CD4-positive, CD25-positive, alpha-beta regulatory T cell (primary cell): ENCODE measurements at places on chromosomes 6 and 20.

DNA sequence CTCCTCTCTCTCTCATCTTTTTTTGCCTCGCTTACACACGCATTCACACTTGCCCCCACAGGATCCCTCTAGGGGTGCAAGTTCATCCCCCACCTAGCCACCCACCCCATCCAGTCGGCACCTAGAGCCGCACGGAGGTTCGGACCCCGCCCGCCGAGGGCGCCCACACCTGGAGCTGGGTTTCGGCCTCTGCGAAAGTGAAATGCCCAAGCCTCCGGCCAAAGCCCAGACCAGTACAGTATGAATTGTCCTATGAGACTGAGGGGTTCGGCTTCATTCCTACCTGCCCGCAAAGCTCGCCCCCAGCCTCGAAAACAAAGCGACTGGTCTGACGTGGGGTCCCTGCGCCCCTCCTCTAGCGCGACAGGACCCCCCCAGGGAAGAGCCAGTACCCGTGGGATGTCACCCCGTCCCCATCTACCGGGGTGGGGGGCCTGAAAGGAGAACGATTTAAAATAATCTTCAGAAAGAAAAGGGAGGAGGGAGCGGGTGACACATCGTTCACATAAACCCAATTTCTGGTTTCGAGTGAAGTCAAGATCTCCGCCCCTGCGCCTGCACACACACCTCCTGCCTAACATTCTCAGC, 1.5 kb downstream of the TFAP2A start:
- DNase-seq: no peak

GRCh38 chr6:31010393-31011060, at the start of gene MUC22:
Gene MUC22, plus strand, starts transcription at chr6:31010474. Its CDS starts 233 bp downstream, at chr6:31010707.
- no peak for DNase-seq

DNA sequence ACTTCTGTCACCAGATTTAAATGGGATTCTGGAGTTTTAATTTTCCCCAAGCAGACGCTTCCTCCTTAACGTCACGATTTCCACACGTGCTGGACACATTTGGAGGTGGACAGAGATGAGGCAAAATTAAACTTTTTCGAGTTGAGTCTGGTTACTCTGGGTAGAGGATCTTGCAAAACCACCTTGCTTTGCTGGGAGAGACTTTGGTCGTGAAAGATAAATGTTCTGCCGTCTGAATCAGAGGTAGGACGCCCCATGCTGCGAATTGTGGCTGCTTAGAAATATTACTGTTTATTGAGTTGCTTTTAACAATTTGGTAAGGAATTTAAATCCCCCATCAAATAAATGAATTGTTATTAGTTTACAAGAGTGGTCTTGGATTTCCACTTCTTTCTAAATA, 46.8 kb downstream of the CTCFL start:
- no peak for DNase-seq

GRCh38 chr6:144993870-144994269, 708.7 kb downstream of the UTRN start:
- no peak for DNase-seq

DNA sequence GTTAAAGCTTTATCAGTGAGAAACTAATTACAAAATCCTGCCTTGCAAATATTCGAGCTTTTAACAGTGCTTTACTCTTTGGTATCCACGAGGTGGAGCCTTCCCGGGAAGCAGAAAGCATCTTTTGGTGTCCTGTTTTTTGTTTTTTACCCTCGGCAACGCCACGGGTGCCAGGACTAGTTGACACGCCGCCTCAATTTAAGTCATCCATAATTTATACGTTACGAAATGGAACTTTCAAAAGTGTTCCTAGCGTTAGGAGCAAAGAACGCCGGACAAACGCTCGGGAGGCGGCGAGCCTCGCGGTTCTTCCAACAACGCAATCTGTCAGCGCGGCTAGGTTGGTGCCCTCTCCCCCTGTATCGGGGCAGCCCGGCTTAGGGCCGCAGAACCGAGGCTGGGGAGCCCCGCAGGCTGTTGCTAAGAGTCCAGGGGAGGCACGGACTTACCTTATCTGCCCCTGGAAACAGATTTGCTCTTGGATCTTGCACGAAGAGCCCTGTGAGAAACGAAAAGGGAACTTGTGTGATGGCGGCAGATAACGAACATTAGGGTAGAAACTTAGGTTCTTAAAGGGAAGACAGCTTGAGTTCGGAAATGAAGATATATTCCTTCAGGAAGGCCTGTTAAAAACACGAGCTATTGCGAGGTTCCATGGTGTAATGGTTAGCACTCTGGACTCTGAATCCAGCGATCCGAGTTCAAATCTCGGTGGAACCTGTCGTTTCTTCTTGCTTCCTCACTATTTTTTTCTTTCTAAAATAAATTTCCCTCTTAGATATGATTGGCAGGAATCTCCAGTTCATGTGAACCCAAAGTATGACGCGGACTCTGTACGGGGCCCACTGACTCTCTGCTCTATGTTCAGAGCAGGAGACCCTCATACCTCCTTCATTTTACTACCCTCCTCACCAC, 46.2 kb upstream of the ZNF184 start:
- peak; percentile 42 for DNase-seq

DNA sequence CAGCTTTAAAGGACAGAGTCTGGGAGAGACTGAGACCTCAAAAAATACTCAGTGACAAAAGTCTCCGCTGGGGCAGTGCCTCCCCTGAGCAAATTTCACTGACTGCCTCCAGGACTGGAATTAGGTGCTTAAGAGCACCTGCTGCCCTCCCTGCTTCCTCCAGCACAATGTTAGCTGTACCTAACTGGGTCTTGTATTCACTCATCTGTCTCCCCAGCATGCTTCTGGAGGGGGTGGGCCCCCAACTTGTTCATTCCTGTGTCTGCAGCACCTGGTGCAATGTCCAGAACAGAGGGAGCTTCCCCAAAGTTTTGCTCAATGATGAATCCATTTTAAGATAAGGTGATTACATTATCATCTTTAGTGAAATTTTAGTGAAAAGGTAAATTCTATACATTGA, 650.7 kb downstream of the KIF16B start:
- DNase-seq: no peak

DNA sequence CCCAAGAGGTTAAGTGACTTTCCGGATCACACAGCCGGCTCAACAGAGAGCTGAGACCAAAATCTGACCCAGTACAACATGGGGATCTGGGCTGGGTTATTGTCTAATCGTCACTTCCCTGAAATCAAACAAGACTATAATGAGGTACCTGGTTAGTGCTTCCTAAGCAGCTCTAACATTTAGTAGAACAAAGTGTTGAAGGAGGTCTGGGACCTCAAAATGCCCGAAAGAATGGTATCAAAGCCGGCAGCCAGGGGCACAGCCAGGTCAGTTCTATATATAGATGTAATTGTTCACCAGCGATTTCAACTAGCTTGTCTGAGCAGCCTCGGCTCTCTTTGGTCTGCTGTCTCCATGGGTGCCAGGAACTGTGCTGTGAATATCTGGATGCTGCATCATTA, 245.5 kb upstream of the ECI2 start:
- DNase-seq: no peak

- DNase-seq: no peak
These were observed 181.0 kb downstream of the ZMYND8 start for GRCh38 chr20:47175493-47175892.

GRCh38 chr6:6975459-6976111, 132.2 kb upstream of the RREB1 start:
- no peak for DNase-seq

- no peak for DNase-seq
These were observed 93.8 kb upstream of the MARCKS start for GRCh38 chr6:113763311-113763766.

DNA sequence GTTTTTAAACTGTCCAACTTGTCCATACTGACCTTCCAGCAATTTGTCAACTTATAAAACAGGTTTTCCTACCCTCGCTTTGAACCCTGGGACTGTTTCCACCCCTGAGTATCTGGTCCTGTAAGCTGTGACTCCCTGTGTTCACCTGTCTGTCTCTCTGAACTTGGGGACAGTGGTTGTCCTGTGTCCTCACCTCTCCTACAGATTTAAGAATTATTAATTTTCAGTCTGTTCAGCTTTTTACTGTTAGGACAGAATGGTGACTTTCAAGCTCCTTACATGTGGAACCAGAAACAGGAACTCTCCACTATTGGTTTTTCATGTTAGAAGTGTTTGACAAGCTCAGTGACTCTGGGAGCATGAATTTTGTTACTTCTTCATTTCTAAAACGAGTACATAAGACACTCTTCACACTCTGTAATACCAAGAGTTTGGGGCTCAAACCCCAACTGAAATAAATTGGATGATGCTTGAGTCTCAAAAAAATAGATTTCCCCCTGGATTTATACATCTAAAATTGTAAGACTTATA, 713.9 kb downstream of the COL12A1 start:
- no peak for DNase-seq

DNA sequence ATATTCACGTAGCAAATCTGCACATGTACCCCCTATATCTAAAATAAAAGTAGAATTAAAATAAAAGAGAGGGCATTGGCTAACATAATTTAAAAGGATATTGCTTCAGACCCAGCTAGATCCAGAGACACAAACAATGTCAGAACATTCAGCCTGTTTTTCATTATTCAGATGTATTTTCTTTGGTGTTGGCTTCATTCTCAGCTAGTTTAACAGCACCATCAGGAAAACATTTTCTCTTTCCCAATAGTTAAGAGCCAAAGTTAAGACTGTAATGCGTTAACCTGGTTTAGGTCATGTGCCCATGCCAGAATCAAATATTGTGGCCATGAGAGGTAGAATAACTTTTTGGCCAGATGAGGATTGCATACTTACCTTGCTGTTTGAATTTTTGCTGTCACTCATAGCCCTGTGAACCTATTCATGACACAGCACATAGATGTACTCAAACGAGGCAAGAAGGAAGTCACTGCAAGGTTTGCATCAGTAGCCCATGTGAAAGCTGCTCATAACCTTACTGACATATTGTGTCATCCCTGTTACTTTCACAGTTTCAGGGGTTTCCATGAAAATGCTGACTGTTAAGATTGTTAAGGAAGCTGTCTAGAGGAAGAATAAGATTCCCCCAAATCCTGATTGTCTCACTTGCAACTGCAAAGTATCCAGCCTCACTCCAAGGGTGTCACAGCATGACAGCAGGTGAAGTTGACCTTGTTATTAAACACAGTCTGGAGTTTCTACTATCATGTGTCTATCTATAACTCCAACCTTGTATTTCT, 233.1 kb downstream of the PACRG start:
- DNase-seq: no peak

DNA sequence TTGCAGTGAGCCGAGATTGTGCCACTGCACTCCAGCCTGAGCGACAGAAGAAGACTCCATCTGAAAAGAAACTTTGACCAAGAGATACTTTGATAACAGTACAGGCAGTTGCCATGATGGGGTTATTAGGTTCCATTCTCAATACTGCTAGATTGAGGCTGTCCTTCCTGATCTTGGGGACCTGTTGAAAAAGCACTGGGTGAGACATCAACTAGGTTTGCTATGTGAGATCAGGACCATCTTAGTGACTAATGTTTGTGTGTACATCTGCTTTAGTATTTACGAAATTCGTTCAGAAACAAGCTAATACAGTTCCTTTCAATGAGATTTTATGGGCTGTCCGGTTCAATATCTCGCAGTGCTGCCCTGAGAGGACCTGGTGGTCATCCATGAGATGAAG, 2.6 kb downstream of the DSE start:
- DNase-seq: no peak

DNA sequence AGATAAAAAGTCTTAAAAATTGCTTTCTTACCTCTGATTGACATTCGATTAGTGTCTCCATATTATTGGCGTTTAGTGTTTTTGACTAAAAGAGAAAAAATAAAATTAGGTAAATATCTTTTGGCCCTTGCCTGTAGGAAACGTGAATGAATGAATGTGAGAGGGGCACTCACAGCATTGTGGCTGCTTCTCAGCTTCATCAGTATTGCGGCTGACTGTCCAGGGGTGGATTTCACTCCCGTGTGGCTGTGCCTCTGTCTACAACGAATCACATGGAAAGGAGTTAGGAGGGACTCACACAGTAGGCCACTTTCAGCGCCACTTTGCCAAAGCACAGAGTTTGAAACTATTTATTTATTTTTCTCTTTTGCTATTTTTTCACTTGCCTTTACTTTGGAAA, 844 bp downstream of the TAGAP start:
- DNase-seq: peak; percentile 35

GRCh38 chr6:35058358-35058675, 82.8 kb downstream of the TCP11 start:
- no peak for DNase-seq

DNA sequence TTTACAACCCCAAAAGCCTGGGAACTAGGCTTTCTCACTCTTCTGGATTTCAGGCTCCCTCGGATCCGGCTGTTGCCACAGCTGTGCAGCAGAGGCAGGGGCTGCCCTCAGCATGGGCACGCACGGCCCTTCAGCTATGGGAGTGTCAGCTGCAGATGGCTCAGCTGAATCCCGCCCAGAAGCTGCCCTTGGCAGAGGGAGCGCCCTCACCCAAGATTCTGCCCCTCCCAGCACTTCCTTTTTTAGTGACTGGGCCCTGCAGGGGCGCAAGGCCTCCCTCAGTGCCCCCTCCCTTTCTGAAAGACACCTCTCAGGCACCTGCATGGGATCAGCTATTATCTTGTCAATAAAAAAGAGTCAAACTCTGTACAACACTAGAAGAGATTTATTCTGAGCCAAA, 67.9 kb upstream of the THBS2 start:
- no peak for DNase-seq

GRCh38 chr6:148776321-148777308, 29.8 kb downstream of the UST start:
- DNase-seq: no peak

- DNase-seq: no peak
These were observed 157.9 kb downstream of the INSM1 start for GRCh38 chr20:20525756-20526155.

GRCh38 chr20:23103284-23104018, 17.3 kb upstream of the CD93 start:
- no peak for DNase-seq

- no peak for DNase-seq
These were observed 109.3 kb upstream of the EYA4 start for GRCh38 chr6:133131621-133132465.

GRCh38 chr6:112235956-112236355, 18.4 kb downstream of the LAMA4 start:
- DNase-seq: no peak

GRCh38 chr6:128631031-128631430, 110.6 kb upstream of the PTPRK start:
- no peak for DNase-seq

- DNase-seq: no peak
These were observed 39.0 kb downstream of the CAP2 start for GRCh38 chr6:17432356-17432755.

DNA sequence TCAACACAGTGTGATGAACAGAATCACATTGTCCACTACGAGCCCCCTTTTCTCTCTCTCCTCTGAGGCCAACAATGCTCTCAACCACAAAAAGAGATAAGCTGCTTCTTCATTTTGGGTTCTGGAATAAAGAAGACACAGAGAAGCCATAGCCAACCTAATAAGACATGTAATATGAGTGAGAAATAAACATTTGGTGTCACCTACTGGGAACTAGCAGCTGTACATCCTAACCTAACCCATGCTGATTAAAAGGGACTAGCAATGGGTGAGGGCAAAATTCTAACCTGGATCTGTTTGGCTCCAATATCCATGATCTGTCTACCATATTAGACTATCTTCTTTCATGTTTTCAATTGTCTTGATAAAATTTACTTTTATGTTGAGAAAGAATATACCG, 369.1 kb upstream of the MARCKS start:
- no peak for DNase-seq
